ENCODE measurements at places on chromosomes 4 and X. TPM values are rescaled to one million over a fixed set of nuclear protein-coding genes. Genes with fewer than 3 reads are reported as not detected.

The PABPC4L gene
- total RNA-seq: 0.25 TPM

The STAP1 gene
- total RNA-seq: not detected

The NUP62CL gene
- total RNA-seq: 7.3 TPM

The PHKA2 gene
- 17.9 TPM for total RNA-seq

The GPAT3 gene
- total RNA-seq: 0.30 TPM

DNA sequence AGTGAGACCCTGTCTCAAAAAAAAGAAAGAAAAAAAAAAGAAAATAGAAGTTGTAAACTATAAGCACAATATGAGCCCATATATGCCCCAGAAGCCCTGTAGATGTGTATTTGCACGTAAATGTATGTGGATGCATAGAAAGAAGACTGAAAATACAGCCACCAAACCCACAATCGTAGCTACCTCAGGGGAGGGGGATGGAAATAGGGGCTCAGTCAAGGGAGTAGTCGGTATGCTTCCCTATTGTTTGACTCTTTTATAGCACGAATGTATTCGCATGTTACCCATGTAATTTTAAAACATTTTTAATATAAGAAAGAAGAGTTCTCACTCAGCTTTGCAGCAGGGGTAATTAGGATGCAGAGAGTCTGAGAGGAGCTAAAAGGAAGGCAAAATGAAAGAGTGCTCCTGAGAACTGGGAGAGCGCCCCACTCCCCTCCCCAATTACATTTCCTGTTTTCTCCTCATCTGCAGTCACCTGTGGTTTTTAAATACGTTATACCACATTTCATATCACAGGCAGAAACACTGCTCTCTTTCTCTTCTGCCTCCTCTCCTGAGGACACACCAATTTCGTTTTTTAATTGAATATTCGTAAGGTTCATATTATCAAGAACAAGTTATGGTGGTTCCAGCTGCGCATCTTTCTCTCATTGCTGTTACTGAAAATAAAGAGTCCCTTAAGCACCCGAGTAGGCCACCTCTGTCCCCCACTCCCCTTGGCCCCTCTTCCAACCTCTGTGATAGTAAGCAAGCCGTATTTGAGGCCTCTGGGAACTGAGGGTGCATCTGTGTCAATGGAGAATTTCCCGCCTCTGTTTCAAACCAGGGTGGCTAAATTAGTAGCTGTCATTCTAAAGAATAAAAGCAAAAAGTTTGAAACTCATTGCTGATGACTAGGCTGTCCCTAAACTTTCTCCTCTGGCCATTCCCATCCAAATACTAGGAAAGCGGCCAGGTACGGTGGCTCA is 10.7 kb downstream of the SEPTIN6 start:
- no peak for DNase-seq

DNA sequence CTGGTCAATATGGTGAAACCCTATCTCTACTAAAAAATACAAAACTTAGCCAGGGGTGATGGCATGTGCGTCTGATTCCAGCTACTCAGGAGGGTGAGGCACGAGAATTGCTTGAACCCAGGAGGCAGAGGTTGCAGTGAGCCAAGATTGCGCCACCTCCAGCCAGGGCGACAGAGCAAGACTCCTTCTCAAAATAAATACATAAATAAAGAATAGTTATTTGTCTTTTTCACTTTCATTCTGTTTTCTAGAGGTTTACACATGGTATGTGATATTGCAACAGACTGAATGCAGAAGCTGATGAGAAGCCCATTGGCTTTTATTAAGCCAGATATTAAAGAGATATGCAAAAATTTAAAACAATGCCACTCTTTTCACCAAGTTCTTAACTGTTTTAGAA is 8.2 kb downstream of the KLHL15 start:
- DNase-seq: no peak

DNA sequence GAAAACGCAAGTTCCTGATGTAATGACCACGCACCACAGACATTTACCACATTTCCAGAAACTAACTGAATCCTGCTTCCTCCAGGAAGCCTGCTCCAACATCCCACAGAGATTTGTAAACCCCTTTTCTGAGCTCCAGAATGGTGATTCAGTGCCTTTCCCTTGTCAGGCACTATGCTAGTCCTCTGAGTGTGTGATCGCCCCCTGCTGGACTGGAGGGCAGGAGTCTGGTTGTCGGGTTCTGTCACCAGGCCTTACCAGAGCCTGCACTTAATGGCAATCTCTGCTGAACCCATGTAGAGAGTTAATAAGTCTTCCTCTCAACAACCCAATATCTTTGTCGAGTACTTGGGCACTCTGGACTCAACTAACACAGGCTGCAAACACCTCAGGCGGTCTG is 14.5 kb upstream of the KDM5C start:
- DNase-seq: peak; percentile 10

- DNase-seq: no peak
Measured at GRCh38 chrX:15751155-15751819, 13.2 kb downstream of the CA5B start.

DNA sequence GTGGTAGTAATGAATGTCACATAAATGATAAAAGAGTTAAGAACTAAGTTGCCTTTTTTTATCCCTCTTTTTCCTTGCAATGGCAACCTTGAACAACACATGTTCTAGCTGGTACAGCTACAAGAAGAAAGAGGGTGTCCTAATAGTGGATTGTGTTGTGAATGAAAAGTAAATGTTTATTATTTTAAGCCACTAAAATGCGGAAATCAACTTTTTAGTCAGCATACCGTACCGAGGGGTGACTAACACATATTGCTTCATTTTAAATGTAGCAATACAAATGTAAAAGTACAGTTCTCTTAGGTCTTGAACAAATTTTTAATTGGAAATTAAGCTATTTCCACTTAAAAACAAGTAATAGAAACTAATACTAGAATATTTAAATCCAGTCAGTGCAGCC is 17.7 kb upstream of the AP1AR start:
- peak; percentile 82 for DNase-seq

GRCh38 chr4:123790681-123791080 is 394.1 kb downstream of the SPRY1 start:
- no peak for DNase-seq

- DNase-seq: peak; percentile 52
Measured at GRCh38 chr4:109298279-109299010, 4.0 kb downstream of the COL25A1 start.

DNA sequence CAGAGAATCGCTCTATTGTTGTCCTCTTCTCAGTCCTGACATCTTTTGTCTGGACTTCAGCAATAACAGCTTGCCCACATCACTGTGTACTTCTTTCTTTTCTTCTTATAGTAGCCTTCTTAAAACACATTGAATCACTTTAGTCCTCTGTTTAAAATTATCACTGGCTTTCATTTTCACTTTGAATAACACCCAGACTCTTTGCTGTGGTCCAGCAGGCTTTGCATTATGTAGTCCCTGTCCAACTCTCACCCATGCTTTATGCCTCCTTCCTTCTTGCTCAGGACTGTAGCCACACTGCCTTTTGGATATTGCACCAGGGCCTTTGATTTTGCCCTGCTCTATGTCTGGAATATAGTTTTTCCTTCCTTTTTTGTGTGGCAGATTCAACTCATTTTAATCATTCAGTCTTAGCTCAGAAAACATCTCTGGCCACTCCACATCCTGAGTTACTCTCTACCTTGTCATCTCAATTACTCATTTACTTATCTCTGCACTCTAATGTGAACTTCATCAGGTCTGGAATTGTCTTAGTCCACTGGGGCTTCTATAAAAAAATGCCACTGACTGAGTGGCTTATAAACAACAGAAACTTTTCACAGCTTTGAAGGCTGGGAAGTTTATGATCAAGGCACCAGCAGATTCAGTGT is 168.2 kb downstream of the C4orf33 start:
- DNase-seq: no peak

DNA sequence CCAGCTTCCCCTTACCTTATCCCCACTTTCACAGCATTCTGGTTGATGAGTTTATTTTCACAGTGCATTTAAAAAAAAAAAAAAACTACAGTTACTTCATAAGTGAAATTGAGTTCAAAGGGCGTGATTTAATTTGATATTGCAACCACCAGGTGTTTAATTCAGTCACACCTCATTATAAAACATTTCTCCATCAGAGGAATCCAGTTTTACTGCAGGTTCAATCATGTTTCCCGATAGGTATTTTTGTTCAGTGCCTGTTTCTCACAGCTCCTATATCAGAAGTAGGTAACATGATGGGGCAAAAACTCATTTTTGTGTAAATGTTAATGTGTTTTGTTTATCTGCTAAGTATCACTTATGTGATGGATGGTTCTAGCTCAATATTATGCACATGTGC is 102.3 kb upstream of the PCDH7 start:
- no peak for DNase-seq

GRCh38 chr4:41132055-41132683 is 82.2 kb downstream of the APBB2 start:
- no peak for DNase-seq

DNA sequence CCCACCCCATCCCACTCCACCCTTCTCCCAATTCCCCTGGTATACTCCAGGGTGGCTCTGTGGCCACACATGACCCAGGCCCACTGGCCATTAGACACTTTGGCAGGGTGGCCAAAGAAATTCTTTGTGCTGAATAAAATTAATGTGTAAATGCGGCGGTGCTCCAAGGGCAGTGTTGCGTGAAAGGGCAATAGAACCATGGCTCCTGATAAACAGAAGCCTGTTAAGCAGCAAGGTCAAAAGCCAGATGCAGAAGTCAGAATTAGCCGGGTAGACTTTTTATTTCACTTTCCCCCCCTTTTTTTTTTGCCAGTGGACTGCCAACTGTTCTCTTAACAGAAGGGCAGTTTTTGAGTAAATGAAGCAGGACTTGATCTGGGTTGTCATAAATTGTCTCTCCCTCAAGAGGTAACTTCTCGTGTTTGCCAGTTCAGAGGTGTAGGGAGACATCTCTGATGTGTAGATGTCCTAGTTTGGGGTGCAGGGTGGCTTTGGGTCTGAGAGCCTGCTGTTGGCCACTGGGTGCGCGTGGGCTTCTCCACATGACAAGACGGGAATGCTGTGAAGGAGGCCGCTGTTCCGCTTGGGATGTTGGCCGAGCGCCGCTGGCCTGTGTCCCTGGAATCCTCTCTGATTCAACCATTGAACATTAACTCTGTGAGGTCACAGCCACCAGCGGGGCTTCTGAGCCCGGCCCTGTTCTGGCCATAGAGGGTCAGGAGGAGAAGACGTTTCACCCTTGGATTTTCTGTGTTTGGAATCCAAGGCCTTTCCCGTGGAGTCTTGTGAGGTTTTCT is 139.5 kb downstream of the TBL1X start:
- DNase-seq: no peak

DNA sequence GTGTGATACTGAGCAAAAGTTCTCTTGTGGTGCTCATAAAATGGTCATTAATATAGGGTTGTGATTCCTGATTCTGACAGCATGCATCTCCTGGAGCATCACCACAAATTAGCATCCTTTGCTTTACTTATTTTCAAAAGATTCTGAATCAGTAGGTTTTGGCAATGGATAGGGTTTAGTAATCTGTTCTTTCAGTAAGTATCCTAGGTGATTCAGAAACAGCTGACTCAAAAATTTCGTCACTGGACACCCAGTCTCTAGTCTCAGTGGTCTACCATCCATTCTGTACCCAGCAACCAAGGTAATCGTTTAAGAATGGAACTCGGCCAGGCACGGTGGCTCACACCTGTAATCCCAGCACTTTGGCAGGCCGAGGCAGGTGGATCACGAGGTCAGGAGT is 4.1 kb downstream of the CBLL2 start:
- DNase-seq: peak; percentile 38

DNA sequence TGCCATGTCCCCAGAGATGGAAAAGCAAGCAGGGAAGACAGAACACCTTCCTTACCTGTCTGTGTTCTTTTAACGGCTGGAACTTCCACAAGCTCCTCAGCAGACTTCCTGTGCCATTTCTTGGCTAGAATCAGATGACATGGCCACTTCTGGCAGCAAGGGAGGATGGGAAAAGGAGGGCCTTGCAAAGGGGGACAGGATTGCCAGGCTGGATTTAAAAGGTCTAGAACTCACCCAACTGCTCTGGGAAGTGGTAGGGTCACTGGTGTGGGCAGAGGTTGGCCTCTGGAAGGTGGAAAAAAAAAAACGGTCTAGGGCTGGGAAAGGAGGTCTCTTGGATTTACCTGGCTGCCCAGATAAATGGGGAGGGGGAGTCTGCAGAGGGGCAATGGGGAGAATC is 1.6 kb upstream of the USP11 start:
- no peak for DNase-seq

- DNase-seq: no peak
Measured at GRCh38 chrX:87006561-87006960, 511.0 kb upstream of the KLHL4 start.

DNA sequence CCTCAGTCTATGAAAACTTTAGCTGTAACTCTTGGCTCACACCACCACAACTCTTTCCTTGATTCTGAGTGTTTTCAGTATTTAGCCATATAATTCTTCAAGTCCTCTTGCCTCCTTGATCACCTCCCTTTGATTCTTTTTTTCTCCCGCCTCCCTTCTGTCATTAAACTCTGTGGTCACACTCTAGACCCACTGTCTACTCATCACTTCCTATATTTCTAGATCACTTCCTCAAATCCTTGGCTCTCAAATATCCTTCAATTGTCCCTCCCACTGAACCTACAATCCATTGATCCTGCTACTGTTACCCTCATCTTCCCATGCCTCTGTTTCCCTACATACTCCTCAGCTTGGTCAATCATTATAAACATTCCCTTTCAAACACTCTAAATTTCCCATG is 12.4 kb upstream of the CXXC4 start:
- DNase-seq: no peak

GRCh38 chrX:151030845-151031244 is 47.7 kb downstream of the HMGB3 start:
- no peak for DNase-seq
